ENCODE measurements at places on chromosomes 3 and 15.

DNA sequence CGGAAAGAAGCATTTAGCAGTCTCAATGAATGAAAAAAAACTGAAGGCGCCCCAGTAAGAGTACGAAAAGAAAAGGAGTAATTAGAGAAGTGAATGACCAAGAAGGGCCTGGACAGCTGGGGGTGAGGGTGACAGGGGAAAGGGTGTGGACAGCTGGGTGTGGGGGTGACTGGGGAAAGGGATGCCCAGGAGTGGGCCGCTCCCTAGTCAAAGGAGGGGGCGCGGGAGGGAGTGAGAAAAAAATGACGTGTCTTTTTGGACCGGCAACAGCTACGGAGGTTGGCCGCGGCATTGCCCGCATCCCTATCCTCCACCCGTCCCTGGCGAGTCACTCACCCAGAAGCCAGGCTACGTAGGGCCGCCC is 274 bp upstream of the ZCWPW2 start:
- DNase-seq = no peak

- no peak for DNase-seq
These were observed 8.2 kb upstream of the SENP7 start for GRCh38 chr3:101521211-101521701.

GRCh38 chr3:164832216-164832615 is 246.1 kb downstream of the SI start:
- DNase-seq = no peak

- no peak for DNase-seq
These were observed 73.4 kb upstream of the PRR23C start for GRCh38 chr3:139117883-139118760.

- DNase-seq = no peak
These were observed 178.3 kb downstream of the IGF1R start for GRCh38 chr15:98826658-98827057.
